ENCODE measurements at places on chromosomes 1 and 21. TPM values are rescaled to one million over a fixed set of nuclear protein-coding genes. Genes with fewer than 3 reads are reported as not detected.
A peak's percentile ranks its signal among the peaks of the same experiment; 100 is the strongest.

EXTL1 gene
- not detected for total RNA-seq

PTAFR gene
- total RNA-seq = 0.17 TPM

GRCh38 chr1:93694819-93695218, 13.2 kb upstream of the BCAR3 start:
- DNase-seq = peak; percentile 3

HIVEP3 gene
- total RNA-seq = 0.93 TPM

- peak; percentile 75 for DNase-seq
Observed at GRCh38 chr1:185813401-185813979, 79.3 kb downstream of the HMCN1 start.

OR2L3 gene
- not detected for total RNA-seq

DNA sequence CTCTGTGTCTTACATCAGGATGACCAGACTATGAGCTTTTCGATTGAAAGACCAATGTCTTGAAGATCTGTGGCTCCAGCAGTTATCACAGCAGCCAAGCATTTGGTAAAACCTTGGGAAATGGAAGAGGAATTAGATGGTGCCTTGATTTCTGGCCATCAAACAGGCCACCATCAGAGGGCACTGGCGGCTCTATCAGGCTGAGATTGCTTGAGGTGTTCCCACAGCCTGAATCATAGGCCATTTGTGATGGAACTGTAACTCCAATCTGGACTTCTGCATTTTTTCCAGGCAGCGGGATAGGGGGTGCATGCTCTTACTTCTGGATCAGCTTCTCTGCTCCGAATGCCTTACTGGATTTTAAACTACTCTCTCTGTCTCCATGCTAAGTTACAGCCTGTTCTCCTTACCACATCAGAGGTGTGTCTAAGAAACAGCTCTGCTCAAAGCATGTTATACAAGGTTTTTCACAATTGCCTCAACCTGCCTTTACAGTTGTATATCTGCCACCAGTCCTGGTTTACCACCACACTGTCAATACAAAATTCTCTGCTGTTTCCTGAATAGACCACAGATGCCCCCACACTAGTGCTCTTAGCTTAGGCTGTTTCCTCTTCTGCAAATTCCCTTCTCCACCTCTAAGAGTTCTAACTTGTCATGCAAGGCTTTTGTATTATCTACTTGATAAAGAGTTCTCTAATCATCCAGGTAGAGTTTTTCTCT, 180.9 kb downstream of the PTGER3 start:
- no peak for DNase-seq

DNA sequence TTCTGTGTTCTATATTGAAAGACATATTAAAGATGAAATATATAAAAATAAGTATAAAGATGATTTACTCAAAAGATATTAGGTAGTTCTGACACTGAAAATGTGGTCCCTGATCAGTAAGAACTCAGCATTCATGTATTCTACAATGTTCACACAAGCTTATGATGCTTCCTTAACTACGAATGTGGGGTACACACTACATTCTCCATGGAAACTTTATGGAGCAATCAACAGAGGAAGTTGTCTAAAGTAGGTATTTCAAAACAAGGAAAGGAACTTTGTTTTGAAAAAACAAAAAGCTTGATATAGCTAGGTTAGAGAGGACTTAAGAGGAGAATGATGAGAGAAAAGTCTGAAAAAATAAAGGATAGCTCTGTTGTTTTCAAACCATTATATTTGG, 119.7 kb upstream of the RGS18 start:
- no peak for DNase-seq

- no peak for DNase-seq
Observed at GRCh38 chr1:61277121-61277690, 194.8 kb downstream of the NFIA start.

Measured in dermis blood vessel endothelial cell (primary cell).